CD4-positive, alpha-beta T cell (primary cell): ENCODE measurements at places on chromosomes 16 and 17.

- DNase-seq: no peak
Observed at GRCh38 chr16:50600582-50601283, 52.5 kb downstream of the NKD1 start.

- peak; percentile 31 for DNase-seq
Observed at GRCh38 chr16:21656795-21657768, 4.7 kb upstream of the IGSF6 start.

- no peak for DNase-seq
Observed at GRCh38 chr17:60557805-60558204, 31.8 kb upstream of the APPBP2 start.

DNA sequence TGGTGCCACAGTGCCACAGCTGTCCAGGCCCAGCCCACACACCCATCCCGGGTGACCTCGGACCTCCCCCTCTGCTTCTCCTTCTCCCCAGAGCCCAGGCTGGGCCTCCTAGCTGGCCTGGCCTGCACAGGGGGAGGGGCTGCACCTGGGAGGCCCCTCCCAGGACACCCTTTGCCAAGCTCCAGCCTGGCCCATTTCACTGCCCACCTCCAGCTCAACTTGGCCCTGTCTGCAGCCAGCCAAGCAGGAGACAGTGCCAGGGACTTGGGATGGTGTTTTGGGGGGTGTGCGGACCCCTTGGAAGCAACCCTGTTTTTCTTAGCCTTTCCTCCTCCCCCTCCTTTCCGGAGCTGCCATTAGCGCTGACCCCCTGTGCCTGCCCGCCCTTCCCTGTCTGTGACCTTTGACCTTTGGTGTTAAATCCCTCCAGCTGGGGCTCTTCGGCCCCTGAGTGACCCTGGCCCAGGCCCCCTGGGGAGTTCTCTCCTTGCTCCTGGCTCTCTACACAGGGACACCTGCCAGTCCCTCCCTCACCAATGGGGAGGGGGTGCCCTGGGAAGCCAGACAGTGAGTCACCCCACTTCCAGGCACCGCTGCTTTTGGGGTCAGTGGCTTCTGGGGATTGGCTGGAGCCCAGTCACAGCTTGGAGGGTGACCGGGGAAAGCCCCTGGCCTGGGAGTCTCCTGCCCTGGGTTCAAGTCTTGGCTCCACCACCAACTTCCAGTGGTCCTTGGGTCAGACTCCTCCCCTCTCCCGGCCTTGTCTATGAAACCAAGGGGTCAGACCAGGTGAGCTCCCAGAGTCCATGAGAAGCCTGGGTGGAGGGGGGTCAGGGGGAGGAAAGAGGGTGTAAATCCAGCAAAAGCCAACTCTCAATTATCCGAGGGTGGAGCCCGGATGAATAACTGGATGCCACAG lies 1.9 kb downstream of the GLIS2 start:
- DNase-seq: no peak

- no peak for DNase-seq
Observed at GRCh38 chr16:82300374-82300951, 130.4 kb upstream of the MPHOSPH6 start.

DNA sequence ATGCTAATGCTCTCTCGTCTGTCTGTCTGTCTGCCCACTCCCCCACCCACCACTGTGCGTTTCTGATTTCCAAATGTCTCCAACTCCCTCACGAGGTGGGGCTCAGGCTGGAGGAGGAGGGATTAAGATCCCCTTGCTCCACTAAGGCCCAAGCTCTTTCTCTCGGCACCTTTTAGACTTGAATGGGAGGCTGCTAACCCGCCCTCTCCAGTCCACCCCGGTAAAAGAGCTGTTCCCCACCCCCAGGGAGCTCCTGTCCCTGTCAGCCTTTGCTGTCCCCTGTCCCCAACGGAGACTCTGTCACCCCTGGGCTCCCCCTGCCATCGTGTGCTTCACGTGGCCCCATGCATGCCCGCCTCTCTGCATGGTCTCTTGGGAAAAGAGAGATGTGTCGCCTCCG lies 68.5 kb upstream of the PLCG2 start:
- no peak for DNase-seq

DNA sequence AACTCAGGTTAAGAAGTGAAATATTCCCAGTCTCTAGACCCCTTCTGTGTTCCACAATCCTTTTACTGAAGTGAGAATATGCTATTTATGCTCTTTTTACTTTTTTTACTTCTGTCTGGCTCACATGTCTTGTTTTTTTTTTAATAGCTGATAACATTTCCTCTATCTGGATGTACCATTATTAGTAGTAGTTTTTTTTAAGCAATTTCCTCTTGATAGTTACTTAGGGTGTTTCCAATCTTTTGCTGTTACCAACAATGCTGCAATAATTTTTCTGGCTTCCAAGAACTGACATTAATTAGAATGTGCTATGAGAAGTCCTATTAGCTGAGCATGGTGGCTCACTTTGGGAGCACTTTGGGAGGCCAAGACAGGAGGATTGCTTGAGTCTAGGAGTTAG lies 32.0 kb downstream of the KSR1 start:
- DNase-seq: no peak

- peak; percentile 90 for DNase-seq
Observed at GRCh38 chr17:4900231-4901107, 1.1 kb downstream of the C17orf107 start.

DNA sequence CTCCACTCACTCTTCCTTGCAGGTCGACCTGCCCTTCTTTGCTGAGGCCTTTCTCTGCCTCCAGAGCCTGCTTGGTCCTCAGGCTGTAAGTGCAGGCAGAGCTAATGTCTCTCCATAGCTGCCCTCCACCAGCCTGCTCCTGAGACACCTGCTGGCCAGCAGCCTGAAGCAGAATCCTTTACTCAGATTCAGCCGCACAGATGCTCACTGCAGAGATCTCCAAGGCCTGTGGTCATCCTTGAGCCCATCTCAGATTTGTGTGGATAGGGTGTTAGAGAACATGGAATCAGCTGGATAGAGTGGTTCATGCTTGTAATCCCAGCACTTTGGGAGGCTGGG lies 11.5 kb downstream of the DEXI start:
- no peak for DNase-seq

GRCh38 chr17:40448213-40448638 lies 5.0 kb downstream of the IGFBP4 start:
- no peak for DNase-seq

DNA sequence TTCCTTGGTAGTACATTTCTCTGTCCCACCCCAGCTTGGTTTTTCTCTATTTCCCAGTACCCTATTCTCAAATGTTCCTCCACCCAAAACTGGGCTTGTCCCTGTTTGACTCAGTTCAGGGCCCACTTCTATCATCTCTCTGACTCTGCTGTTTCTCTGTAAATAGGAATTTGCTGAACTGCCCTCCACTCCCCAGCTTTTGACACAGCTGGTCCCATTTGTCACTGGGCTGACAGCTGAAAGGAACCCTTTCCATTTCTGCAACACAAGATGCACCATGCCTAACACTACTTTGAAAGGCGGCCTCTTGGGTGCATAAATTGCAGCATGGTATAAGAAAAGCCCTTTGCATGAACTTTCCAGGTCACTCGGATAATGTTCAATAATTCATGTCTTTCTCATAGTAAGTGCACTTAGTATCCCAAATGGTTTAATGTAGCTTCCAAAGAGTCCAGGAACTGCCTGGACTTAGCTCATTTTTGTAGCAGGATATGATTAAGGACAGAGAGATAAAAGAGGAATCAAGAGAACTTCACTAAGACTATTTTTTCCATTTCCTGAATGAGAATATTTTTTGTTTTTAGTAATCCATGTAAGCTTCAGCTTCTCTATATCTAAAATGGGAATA lies 256.7 kb downstream of the CDH11 start:
- no peak for DNase-seq

DNA sequence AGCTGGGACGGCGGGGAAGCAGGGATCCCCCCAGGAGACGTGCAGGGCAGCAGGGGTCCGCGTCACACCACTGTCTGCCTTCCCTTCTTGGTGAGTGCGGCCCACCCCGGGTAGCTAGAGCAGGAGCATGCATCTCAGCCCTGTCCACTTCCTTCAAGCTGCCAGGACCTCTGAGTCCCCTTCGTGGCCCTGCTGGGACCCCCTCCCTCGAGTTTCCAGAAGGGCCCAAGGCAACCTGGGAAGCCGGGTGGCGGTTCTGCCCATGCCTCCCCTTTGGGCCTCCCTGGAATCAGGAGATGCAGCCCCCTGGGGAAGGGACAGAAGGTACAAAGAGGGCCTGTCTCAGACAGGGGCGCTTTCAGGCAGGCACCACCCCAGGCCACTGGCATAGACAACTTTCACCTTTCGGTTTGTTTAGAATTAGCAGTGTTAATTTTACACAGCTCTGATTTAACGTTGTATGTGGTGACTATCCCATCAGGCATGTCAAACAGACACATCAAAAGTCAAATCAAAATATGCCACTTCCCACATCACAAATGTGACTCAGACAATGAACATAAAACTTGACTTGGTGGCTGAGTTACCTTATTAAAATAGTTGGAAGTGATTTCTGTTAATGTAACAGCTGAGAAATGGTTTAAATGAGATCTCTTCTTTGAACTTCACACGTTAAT lies 94.5 kb upstream of the METRNL start:
- no peak for DNase-seq

GRCh38 chr17:28460901-28461300 lies 12.5 kb upstream of the SLC13A2 start:
- no peak for DNase-seq

DNA sequence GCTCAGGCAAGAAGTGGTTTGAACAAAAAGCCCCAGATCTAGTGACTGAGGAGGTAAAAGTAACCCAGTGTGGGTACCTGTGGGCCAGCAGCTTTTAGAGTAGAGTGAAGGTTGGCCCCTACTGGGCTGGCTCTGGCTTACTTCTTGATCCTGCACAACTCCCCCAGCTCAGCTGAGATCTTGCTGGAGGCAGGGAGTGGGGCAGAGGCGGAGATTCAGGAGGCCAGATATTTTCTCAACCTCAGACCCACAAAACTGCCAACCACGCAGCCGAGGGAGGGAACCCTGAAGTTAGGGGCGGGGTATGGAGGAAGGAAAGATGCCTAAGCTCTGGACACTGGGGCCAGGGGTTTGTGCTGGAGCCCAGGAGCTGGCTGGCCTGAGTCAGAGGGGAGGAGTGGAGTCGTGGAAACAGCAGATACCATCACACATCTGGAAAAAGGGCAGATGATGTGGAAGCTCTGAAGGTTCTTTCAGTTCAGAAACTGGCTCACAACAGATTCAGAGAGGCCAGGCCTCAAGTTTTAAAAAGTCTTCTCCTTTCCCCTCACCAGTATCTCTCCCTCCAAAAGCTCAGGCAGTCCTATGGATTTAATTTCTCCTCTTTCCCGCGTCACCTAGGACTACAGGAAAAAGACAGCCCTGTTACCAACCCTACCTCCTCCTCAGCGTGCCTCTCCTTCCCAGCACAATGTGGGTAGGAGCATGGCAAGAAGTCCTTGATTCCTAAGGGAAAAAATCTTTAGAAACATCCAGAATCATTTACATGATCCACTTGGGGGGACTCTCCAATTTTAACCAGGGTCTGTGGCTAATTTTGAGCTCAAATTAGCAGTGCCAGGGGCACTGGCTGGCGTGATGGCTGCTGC lies 48.1 kb downstream of the MYO18A start:
- DNase-seq: no peak

DNA sequence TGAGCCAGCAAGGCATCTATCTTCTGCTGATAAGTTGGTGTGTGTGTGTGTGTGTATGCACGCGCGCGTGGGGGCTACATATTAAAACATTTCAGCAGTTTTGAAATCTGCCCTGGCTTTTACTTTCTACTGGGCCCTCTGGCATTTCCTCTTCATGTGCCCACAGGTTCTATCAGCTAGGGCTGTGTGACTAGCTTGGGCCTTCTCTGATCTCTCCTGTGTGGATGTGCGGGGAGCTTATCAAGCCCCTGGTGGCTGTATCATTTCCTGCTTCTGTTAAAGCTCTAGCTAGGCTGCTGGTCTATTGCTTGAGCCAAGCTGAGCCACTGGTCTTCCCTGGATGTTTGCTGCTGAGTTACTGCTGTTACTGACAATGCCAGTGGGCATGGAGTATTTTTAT lies 132.5 kb downstream of the AATF start:
- DNase-seq: no peak

DNA sequence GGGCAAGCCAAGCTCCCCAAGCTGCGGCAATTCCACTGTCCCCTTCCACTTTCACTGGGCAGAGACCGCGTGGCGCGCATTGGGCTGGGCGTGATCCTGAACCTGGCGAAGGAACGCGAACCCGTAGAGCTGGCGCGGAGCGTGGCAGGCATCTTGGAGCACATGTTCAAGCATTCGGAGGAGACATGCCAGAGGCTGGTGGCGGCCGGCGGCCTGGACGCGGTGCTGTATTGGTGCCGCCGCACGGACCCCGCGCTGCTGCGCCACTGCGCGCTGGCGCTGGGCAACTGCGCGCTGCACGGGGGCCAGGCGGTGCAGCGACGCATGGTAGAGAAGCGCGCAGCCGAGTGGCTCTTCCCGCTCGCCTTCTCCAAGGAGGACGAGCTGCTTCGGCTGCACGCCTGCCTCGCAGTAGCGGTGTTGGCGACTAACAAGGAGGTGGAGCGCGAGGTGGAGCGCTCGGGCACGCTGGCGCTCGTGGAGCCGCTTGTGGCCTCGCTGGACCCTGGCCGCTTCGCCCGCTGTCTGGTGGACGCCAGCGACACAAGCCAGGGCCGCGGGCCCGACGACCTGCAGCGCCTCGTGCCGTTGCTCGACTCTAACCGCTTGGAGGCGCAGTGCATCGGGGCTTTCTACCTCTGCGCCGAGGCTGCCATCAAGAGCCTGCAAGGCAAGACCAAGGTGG lies 9.8 kb downstream of the SARM1 start:
- no peak for DNase-seq

DNA sequence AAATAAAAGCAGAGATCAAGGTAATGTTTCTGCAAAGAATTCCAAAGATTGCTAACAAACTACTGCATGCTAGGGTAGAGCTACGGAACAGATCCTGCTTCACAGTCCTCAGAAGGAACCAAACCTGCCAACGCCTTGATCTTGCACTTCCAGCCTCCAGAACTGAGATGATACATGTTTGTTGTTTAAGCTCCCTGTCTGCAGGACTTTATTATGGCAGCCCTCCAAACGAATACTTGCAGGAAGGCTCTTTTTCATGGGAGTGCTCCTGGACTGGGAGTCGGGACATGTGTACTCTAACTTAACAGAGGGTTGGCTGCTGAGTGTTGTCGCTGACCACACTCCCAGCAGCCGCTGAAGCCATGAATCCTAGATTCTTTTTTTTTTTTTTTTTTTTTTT lies 808.8 kb upstream of the EEF2KMT start:
- DNase-seq: no peak

GRCh38 chr16:4373909-4374742 lies 2.5 kb downstream of the VASN start:
- DNase-seq: no peak

DNA sequence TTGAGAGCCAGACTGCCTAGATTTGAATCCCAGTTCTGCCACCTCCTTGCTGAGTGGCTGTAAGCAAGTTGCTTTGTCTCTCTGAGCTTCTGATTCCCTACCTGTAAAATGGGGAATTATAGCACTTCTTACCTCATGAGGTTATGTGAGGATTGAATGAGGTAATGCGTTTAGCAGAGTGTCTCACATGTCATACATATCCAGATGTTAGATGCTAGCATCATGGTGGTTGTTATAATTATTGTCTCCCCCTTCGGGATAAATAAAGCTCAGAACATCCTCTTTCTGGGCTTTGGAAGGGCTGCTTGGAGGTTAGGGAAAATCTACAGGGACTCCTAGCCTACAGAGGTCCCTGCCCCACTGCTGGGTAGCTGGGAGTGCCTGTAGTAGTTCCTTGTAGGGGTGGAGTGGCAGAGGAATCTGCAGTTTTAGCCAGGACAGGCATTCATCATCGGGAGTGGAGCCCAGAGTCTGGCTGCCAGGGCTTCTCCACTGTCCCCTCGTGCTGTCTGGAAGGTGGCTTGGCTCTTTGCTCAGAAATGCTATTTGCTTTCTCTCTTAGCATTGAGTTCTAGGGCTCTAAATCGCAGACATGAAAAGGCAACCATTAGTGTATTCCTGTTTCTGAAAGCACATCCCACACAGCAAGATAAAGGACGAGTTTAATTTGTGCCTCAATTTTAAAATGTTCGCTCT lies 137.9 kb upstream of the CACNG3 start:
- DNase-seq: no peak
